ENCODE measurements at places on chromosomes 7 and 10.

DNA sequence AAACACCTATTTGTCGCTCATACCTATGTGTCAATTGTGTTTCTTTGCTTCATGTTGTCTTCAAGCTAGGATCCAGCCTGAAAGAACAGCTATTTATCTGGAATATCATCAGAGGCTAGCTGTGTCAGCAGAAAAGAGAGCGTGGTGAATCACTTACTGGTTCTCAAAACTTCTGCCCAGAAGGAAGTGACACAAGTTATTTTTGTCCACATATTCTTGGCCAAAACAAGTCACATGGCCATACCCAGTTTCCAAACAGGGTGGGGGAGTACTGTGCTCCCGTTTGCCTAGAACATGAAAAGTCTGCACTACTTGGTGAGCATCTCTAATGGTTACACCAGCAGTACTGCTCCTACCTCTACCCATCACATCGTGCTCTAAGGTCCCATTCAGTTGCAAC is 160.9 kb upstream of the CSTF2T start:
- no peak overlapping the region for H3K27ac ChIP-seq
- DNase-seq = no peak
- H3K4me1 ChIP-seq = no peaks in the 10 kb centered on the region
- H3K27me3 ChIP-seq = no peaks in the 10 kb centered on the region
- peaks cover 8% of the 10 kb centered on the region for H3K36me3 ChIP-seq

DNA sequence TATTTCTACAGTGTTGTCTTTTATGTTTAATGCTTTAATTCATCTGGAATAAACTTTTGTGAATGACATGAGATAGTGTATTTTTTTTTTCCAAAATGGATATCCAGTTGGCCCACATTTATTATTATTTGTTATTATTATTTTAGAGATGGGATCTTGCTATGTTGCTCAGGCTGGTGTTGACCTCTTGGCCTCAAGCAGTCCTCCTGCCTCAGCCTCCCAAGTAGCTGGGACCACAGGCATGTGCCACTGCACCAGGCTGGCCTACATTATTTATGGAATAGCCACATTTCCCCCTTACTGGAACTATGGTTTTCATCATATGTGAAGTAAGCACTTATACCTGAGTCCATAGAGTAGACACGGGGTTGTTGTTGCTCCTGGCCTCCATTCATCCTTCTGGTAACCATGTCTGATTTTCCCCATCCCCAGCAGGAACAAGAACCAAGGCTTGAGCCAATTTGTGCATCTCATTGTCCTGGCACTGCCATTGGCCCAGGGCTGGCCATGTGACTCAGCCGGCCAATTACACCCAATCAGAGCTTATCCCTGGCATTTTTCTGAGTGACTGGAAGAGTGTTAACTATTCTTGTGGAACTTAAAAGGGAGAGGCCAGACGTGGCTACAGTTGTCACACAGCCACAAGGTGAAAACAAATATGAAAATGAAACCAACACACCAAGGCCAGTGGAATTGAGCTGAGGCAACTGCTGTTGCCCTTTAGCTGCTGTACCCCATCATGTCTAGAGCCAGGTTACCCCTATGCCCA is 23.1 kb downstream of the PRF1 start:
- H3K27ac ChIP-seq = no peak overlapping the region
- no peaks in the 10 kb centered on the region for H3K36me3 ChIP-seq
- 0 out of 2 replicates have a peak, but pooled peaks cover under 1% of the 10 kb centered on the region for H3K4me1 ChIP-seq
- no peak for DNase-seq
- H3K4me3 ChIP-seq = no peak overlapping the region

GRCh38 chr10:73905256-73906020 is 5.5 kb upstream of the PLAU start:
- no peak overlapping the region for H3K4me3 ChIP-seq
- no peaks in the 10 kb centered on the region for H3K36me3 ChIP-seq
- H3K27ac ChIP-seq = no peak overlapping the region
- H3K4me1 ChIP-seq = peaks cover 5% of the 10 kb centered on the region
- DNase-seq = no peak

- H3K36me3 ChIP-seq = peaks cover 7% of the 10 kb centered on the region
- H3K27me3 ChIP-seq = no peaks in the 10 kb centered on the region
- H3K4me3 ChIP-seq = no peak overlapping the region
- no peak for DNase-seq
- no peak overlapping the region for H3K27ac ChIP-seq
Observed at GRCh38 chr7:101582971-101583370, 46.1 kb downstream of the MYL10 start.

DNA sequence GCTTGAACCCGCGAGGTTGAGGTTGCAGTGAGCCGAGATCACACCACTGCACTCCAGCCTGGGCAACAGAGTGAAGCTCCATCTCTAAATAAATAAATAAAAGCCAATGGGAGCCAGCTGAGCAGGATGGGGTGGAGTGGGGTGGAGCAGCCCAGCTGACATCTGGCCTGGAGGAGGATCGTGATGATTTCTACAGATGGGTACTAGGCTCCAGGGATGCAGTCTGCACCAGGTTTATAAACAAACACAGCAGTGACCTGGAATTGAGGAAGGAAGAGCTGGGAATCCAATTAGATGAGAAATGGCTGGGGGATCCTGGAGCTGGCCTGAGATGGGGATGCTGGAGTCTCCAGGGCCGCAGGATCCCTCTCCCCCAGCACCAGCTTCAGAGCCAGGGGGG is 7.3 kb upstream of the GRIFIN start:
- no peak for DNase-seq
- no peaks in the 10 kb centered on the region for H3K36me3 ChIP-seq
- H3K27me3 ChIP-seq = no peaks in the 10 kb centered on the region
- no peak overlapping the region for H3K4me3 ChIP-seq

GRCh38 chr10:112562809-112563663 is 116.0 kb downstream of the VTI1A start:
- H3K36me3 ChIP-seq = no peaks in the 10 kb centered on the region
- H3K4me3 ChIP-seq = no peak overlapping the region
- no peak overlapping the region for H3K27ac ChIP-seq
- peaks cover 4% of the 10 kb centered on the region for H3K4me1 ChIP-seq
- H3K27me3 ChIP-seq = no peaks in the 10 kb centered on the region

GRCh38 chr7:21430575-21430954 is 2.7 kb downstream of the SP4 start:
- peaks cover 26% of the 10 kb centered on the region for H3K36me3 ChIP-seq
- peaks cover 12% of the 10 kb centered on the region for H3K4me1 ChIP-seq
- no peak overlapping the region for H3K27ac ChIP-seq

- no peaks in the 10 kb centered on the region for H3K27me3 ChIP-seq
- H3K4me1 ChIP-seq = no peaks in the 10 kb centered on the region
- no peak overlapping the region for H3K27ac ChIP-seq
- no peaks in the 10 kb centered on the region for H3K36me3 ChIP-seq
- no peak overlapping the region for H3K4me3 ChIP-seq
Observed at GRCh38 chr7:17680943-17681351, 259.3 kb downstream of the SNX13 start.

- no peak for DNase-seq
- peaks cover 3% of the 10 kb centered on the region for H3K4me1 ChIP-seq
- no peak overlapping the region for H3K4me3 ChIP-seq
- H3K27me3 ChIP-seq = no peaks in the 10 kb centered on the region
- peaks cover 7% of the 10 kb centered on the region for H3K36me3 ChIP-seq
Observed at GRCh38 chr7:117796889-117797288, 76.4 kb downstream of the CTTNBP2 start.

GRCh38 chr10:11907914-11908313 is 84.8 kb downstream of the PROSER2 start:
- H3K4me3 ChIP-seq = no peak overlapping the region
- DNase-seq = no peak
- H3K4me1 ChIP-seq = no peaks in the 10 kb centered on the region
- no peaks in the 10 kb centered on the region for H3K36me3 ChIP-seq

GRCh38 chr10:97531401-97531986 is 32.8 kb downstream of the UBTD1 start:
- H3K27ac ChIP-seq = no peak overlapping the region
- no peak overlapping the region for H3K4me3 ChIP-seq
- H3K27me3 ChIP-seq = no peaks in the 10 kb centered on the region
- H3K4me1 ChIP-seq = no peaks in the 10 kb centered on the region
- peak; percentile 46 for DNase-seq
- H3K36me3 ChIP-seq = peaks cover 9% of the 10 kb centered on the region

GRCh38 chr10:73506491-73506890 is 10.7 kb upstream of the PPP3CB start:
- no peak overlapping the region for H3K27ac ChIP-seq
- no peak for DNase-seq
- no peak overlapping the region for H3K4me3 ChIP-seq
- no peaks in the 10 kb centered on the region for H3K27me3 ChIP-seq
- H3K36me3 ChIP-seq = peaks cover 9% of the 10 kb centered on the region
- no peaks in the 10 kb centered on the region for H3K4me1 ChIP-seq

GRCh38 chr10:69359594-69359993 is 57.1 kb downstream of the TACR2 start:
- H3K36me3 ChIP-seq = peaks cover 34% of the 10 kb centered on the region
- no peak overlapping the region for H3K4me3 ChIP-seq
- H3K27ac ChIP-seq = no peak overlapping the region
- DNase-seq = no peak

- H3K4me3 ChIP-seq = no peak overlapping the region
- 0 out of 3 replicates have a peak, but pooled peaks cover 2% of the 10 kb centered on the region for H3K36me3 ChIP-seq
- DNase-seq = no peak
- H3K4me1 ChIP-seq = no peaks in the 10 kb centered on the region
- no peak overlapping the region for H3K27ac ChIP-seq
- no peaks in the 10 kb centered on the region for H3K27me3 ChIP-seq
Observed at GRCh38 chr10:122331615-122332446, 42.7 kb upstream of the PLEKHA1 start.

GRCh38 chr10:20041931-20042330 is 225.7 kb downstream of the PLXDC2 start:
- DNase-seq = no peak
- no peak overlapping the region for H3K4me3 ChIP-seq
- no peaks in the 10 kb centered on the region for H3K4me1 ChIP-seq
- peaks cover 2% of the 10 kb centered on the region for H3K36me3 ChIP-seq

GRCh38 chr7:87188930-87189329 is 30.6 kb downstream of the TMEM243 start:
- H3K4me1 ChIP-seq = no peaks in the 10 kb centered on the region
- no peak for DNase-seq
- no peak overlapping the region for H3K4me3 ChIP-seq

GRCh38 chr10:63169624-63170023 is 36.5 kb downstream of the NRBF2 start:
- H3K4me1 ChIP-seq = no peaks in the 10 kb centered on the region
- H3K36me3 ChIP-seq = peaks cover 90% of the 10 kb centered on the region
- H3K4me3 ChIP-seq = no peak overlapping the region
- no peaks in the 10 kb centered on the region for H3K27me3 ChIP-seq
- DNase-seq = no peak

DNA sequence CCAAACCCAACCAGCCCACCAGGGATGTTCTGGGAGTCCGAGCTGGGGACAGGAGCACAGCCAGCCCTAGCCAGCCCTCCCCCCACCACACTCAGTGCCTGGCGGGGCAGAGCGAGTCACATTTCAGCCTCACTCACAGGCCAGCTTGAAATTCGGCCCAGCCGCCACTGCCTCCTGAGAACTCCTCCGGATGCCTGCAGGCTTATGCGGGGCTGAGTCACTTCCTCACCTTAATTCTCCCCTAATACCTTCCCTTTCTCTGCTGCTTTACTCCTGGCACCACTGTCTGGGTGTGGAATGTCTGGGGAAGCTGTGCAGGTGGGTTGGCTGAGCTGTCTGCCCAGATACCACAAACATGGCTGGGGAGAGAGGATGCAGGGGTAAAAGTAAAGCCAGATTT is 22.6 kb upstream of the DLG5 start:
- peaks cover 2% of the 10 kb centered on the region for H3K4me1 ChIP-seq
- H3K4me3 ChIP-seq = peak overlapping the region; percentile 24
- H3K27me3 ChIP-seq = no peaks in the 10 kb centered on the region
- peaks cover 14% of the 10 kb centered on the region for H3K36me3 ChIP-seq
- H3K27ac ChIP-seq = peak overlapping the region; percentile 93
- peak; percentile 94 for DNase-seq

GRCh38 chr7:105006367-105007136 is 7.5 kb upstream of the KMT2E start:
- peaks cover 28% of the 10 kb centered on the region for H3K36me3 ChIP-seq
- no peaks in the 10 kb centered on the region for H3K27me3 ChIP-seq
- no peaks in the 10 kb centered on the region for H3K4me1 ChIP-seq
- no peak overlapping the region for H3K4me3 ChIP-seq
- no peak overlapping the region for H3K27ac ChIP-seq

- H3K36me3 ChIP-seq = peaks cover 42% of the 10 kb centered on the region
- DNase-seq = no peak
- H3K4me1 ChIP-seq = no peaks in the 10 kb centered on the region
- no peak overlapping the region for H3K27ac ChIP-seq
Observed at GRCh38 chr7:97167176-97167575, 49.7 kb downstream of the SDHAF3 start.

- no peaks in the 10 kb centered on the region for H3K36me3 ChIP-seq
- no peaks in the 10 kb centered on the region for H3K27me3 ChIP-seq
- H3K4me3 ChIP-seq = no peak overlapping the region
- no peak overlapping the region for H3K27ac ChIP-seq
Observed at GRCh38 chr7:18295781-18296423, 199.6 kb upstream of the HDAC9 start.

DNA sequence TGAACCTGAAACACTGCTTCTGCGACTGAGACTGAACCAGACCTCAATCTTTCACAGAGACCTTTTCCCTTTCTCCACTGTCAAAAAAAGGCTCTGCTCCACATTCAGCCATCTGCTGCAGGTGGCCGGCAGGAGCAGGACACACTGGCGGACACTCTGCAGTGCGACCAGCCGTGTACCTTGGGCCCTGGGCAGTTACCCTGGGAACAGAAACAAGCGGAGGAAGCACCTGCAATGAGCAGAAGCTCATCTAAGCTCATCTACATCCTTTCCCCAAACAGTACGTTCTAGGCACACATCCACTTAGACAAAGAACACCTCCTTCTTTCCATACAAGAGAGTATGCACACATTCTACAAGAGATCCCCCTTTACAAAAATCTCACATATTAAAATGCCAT is 22.8 kb downstream of the VOPP1 start:
- H3K27me3 ChIP-seq = no peaks in the 10 kb centered on the region
- DNase-seq = no peak
- no peak overlapping the region for H3K27ac ChIP-seq

- no peak overlapping the region for H3K4me3 ChIP-seq
- H3K27ac ChIP-seq = no peak overlapping the region
- H3K4me1 ChIP-seq = peaks cover 8% of the 10 kb centered on the region
- no peaks in the 10 kb centered on the region for H3K27me3 ChIP-seq
Observed at GRCh38 chr10:32141018-32141807, 85.0 kb upstream of the KIF5B start.

GRCh38 chr10:69578508-69578991 is 5.3 kb upstream of the NEUROG3 start:
- H3K27ac ChIP-seq = no peak overlapping the region
- DNase-seq = peak; percentile 56
- peaks cover 75% of the 10 kb centered on the region for H3K27me3 ChIP-seq
